ENCODE measurements at places on chromosomes 11 and 22. TPM values are rescaled to one million over a fixed set of nuclear protein-coding genes. Genes with fewer than 3 reads are reported as not detected.

The MOGAT2 gene
- total RNA-seq, result not detected

- DNase-seq, result peak; percentile 29
Measured at GRCh38 chr11:8267831-8268529, 4.3 kb upstream of the LMO1 start.

DNA sequence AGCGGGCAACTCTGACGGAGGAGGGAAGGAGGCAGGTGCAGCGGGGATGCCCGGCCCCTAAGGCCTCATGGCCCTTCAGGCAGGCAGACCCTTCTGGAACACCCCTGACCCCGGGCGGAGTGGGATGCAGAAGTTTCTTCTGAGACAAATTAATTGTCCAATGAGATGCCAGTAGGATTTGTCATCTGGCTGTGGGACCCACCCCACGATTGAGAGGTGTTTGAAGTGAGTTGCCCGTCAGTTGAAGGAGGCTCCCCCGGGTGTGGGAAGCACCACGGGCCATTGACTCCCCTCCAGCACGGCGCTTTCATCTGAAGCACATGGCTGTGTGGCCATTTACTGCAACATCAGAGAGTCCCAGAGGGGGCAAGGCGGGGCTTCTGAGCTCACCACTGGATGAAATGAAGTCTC is 527.8 kb downstream of the BRD1 start:
- DNase-seq, result peak; percentile 56

DNA sequence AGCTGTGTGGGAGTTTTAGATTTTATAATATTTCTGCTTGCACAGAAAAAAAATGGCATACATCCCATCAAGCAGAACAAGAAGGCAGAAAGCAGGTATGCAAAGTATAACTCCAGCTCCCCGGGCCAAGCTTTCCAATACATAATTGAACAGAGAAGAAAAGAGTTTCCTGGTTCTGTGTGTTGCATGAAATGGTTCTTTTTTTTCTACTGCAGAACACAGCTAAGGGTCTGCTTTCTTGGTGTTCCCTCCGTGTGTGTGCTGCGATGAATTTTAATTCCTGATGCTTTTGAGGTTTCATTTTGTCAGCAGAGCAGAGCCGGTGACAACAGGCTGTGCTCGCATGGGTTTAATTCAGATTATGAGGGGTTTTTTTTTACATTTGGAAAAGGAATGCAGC is 70.7 kb upstream of the TTC12 start:
- no peak for DNase-seq

- no peak for DNase-seq
Measured at GRCh38 chr22:25092119-25092518, 107.5 kb upstream of the CRYBB3 start.

The TMEM191B gene
- total RNA-seq, result 0.62 TPM

- DNase-seq, result no peak
Measured at GRCh38 chr11:107282195-107282594, 175.4 kb downstream of the CWF19L2 start.

The IFTAP gene
- 41.1 TPM for total RNA-seq

The ZP1 gene
- total RNA-seq, result not detected

- no peak for DNase-seq
Measured at GRCh38 chr11:35811783-35812182, 132.1 kb upstream of the LDLRAD3 start.

DNA sequence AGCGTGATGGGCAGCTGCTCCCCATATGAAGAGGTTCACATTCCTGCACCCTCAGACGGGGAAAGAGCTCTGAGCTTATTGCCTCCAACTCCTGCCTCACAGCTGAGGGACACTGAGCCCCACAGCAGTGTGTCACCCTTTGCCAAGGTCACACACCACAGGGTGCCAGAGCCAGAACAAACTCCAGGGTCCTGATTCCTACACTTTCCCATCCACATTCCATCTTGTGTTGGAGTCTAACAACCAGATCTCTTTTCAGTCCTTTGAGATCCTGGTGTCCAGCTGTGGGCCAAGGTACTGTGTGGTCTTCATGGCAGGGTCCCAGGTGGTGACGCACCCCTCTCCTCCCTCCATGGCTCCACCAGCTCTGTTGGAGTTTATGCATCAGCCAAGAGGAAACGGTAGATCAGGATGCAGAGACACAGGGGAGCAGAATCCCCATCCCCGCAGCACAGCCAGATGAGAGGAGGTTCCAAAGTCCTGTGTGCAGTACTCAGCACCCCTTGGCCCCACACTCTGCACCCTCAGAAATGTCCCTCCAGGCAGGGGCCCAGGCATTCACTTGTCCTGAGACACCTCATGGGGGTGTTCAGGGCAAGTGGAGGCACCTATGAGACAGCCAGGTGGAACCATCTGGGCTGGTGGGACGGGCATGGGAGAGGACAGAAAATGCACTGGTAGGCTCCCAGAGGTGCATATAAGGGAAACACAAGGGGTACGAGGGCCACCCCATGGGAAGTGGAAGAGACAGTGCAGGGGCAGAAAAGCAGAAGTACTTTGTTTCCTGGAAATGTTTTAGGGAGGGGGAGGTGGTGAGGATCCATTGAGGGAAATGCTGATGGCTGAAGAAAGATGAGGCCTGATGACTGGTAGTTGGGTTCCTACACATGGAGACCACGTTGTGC is 32.6 kb upstream of the GNAZ start:
- DNase-seq, result no peak

The PRR33 gene
- total RNA-seq, result 0.75 TPM

- peak; percentile 94 for DNase-seq
Measured at GRCh38 chr22:24592851-24593558, at the start of gene LRRC75B. LRRC75B (minus strand) TSS chr22:24593073; CDS start chr22:24593039, 34 bp downstream.

DNA sequence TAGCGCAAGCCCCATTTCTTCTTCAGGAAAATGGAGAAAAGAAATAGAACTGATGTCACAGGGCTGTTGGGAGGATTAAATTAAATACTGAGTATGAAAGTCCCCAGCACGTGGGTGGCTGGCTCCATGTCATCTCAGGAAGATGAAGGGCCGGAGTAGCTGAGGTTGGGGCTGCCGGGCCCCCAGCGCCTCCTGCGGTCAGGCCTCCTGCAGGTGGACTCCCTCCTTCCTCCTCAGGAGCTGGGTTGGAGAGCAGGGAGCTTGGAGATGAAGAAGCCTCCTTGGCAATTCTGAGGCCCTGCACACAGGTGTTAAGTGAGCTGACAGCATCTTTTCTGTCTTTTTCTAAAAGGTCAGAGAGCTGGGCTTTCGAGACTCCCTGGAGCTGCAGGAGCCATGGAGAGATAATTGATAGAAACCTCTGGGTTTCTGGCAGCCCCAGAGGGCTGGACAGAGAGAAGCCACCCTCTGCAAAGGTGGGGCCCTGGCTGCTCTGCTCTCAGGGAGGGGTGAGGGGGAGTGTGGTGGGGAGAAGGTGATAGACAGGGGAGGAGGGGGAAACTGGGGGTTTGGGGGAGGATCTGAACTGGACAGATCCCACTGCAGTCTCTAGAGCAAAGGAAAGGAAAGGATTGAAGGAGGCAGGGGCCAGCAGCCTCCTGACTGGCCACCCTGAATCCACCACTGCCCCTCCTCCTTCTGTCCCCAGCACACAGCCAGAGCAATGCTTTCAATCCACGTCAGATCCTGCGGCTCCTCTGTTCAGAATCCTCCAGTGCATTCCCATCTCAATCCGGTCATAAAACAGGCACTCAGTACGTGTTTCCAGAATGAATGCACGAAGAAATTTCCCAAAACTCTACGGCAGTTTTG is 210.8 kb downstream of the CEP164 start:
- DNase-seq, result no peak
